ENCODE measurements at places on chromosomes 16 and 17.

- peak; percentile 36 for DNase-seq
Measured at GRCh38 chr17:36463916-36464764, 22.3 kb upstream of the ZNHIT3 start.

DNA sequence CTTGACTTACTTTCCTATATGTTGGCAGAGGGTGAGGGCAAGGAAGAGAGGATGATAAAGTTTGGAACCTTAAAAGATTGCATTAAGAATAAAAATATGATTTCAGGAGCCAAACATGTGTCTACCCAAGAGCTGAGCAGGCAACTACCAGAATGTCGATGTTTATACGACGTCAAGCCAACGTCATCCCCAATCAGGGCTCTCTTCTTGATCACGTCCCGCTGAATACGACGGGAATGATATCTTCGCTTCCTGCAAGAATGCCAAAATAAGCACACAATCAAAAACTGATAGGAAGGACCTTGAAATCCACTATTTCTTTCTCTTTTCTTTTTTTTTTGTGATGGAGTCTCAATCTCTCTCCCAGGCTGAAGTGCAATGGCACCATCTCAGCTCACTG is 20.1 kb upstream of the ITGAE start:
- no peak for DNase-seq

- DNase-seq, result no peak
Measured at GRCh38 chr17:37187262-37187661, 188.5 kb upstream of the C17orf78 start.

GRCh38 chr16:66649636-66650205 is 45.2 kb downstream of the CMTM3 start:
- DNase-seq, result no peak

- DNase-seq, result peak; percentile 42
Measured at GRCh38 chr16:819336-820043, 19.0 kb upstream of the GNG13 start.

- no peak for DNase-seq
Measured at GRCh38 chr16:86763819-86764218, 185.5 kb downstream of the FOXL1 start.

DNA sequence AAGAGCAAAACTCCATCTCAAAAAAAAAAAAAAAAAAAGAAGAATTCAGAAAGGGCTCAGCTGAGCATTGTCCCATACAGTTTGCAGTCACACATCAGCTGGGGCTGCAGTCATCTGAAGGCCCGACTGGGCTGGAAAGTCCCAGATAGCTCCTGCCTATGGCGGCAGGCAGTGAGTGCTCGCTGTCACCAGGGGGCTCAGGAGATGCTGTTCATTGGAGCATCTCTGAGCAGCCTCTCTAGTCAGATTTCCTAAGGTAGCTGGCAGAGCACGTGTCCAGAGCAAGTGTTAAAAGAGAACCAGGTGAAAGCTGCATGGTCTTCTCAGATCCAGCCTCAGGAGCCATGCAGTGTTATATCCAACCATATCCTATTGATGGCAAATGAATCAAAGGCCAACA is 75.8 kb downstream of the WSCD1 start:
- DNase-seq, result no peak

DNA sequence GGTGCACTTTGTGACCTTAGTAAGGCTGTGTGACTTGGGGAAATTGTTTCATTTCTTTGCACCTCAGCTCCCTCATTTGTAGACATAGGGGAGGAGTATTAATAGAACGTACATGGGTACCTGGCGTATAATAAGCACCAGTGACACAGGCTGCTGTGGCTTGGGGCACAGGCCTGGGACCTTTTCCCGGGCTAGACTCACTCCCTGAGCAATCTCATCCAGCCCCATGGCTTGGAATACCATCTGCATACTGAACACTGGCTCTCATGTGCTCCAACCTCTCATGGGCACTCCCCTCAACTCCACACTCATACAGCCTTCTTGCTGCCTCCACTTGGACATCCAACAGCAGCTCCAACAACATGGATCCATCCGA is 41.0 kb upstream of the MRPS23 start:
- DNase-seq, result no peak

DNA sequence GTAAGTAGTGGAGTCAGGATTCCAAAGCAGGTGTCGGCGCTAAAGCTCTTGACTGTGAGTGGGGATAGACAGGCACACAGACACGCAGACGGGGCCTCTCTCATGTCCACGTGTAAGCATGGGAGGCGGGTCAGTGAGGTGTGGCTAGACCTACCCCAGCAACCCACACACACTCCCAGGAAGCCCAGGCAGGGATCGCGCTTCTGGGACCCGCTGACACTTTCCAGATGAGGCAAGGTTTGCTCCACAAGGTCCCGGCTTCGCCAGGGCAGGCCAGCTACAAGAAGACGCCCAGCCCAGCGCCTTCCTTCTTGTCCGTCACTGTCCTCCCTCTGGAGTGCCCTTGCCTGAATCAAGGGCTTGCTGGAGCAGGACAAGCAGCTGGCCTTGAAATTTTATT is 213.8 kb upstream of the RPL38 start:
- no peak for DNase-seq

GRCh38 chr17:70022175-70022574 is 52.9 kb upstream of the KCNJ16 start:
- DNase-seq, result no peak

GRCh38 chr16:15461376-15461775 is 27.0 kb downstream of the BMERB1 start:
- DNase-seq, result no peak

GRCh38 chr16:22692916-22693637 is 120.9 kb upstream of the HS3ST2 start:
- DNase-seq, result no peak

DNA sequence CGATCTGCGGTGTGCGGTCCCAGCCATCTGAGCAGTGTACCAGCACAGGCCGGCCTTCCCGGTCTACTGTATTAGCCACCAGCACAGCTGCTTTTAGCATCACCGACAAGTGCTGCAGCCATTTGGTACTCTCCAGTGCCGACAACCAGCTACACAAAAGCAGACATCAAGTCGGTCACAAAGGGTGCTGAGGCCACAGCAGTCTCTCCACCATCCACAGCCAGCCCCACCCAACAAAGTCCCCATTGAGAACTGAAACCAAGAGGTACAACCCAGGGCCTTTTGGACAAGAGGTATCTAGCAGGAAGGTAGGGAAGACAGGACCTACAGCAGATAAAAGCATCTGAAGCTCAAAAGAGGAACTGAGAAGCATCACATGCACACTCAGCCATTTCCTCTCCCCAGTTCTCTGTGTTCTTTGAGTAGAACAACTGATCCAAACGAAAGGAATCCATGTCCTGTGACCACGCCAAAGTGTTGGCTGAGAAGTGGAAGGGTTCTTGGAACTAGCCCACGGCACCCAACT is 9.5 kb downstream of the MTMR4 start:
- DNase-seq, result no peak

DNA sequence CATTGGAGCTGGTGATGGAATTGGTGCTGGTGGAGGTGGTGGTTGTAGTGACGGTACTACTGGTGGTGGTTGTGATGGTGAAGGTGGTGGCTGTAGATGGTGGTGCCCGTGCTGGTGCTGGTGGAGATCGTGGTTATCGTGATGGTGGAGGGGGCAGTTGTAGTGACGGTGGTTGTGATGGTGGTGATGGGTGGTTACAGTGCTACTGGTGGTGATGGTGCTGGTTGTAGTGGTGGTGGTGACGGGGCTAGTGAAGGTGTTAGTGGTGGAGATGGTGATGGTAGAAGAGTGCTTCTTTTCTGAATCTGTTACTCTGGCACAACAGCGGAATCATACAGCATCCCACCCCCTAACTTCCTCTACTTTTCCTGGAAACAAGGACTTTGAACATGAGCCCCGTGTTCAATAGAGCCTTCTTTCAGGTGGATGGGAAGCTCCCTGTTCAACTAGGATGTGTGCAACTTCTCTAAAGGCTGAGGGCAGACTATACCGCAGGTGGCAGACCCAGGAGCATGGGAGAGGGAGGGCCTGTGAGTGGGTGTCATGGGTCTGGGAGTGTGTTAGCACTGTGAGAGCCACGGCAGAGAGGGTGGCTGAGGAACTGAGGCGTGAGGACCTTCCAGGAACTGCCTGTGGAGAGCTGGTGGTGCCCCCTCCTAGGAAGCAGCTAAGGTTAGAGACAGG is 8.2 kb downstream of the TBX21 start:
- no peak for DNase-seq

DNA sequence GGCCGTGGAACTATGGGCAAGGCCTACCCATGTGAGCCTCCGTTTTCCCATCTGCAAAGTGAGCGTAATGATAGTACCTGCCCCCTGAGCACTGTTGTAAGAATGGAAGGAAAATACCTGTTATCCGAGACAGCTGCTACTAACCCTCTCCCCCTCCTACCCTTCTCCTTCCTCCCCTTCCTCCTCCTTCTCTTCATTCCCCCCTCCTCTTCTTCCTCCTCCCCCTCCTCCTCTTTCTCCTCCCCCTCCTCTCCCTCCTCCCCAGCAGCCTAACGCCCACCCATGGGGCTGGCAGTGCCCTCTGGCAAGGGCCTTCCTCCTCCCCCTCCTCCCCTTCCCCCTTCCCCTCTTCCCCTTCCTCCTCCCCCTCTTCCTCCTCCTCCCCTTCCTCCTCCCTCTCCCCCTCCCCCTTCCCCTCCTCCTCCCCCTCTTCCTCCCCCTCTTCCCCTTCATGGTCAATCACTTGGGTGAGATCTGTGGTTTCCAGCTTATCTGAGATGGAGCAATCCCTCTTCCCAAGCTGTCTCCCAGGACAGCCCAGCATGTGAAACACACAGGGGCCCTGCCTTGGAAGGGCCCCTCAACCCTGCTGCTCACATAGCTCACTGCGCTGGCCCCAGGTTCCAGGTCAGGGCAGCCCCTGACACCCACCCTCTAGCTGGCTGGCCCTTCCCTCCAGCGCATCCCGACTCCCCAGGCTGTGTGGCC is 6.4 kb downstream of the ZFPM1 start:
- no peak for DNase-seq

- DNase-seq, result no peak
Measured at GRCh38 chr17:44266402-44267164, 1.4 kb downstream of the SLC4A1 start.
